ENCODE measurements at places on chromosomes 4 and X.

GRCh38 chr4:186405957-186406356 lies 140.0 kb downstream of the F11 start:
- DNase-seq = no peak

GRCh38 chrX:104428231-104428630 lies 137.8 kb upstream of the IL1RAPL2 start:
- no peak for DNase-seq

GRCh38 chr4:167826281-167826680 lies 266.1 kb upstream of the ANXA10 start:
- DNase-seq = no peak

DNA sequence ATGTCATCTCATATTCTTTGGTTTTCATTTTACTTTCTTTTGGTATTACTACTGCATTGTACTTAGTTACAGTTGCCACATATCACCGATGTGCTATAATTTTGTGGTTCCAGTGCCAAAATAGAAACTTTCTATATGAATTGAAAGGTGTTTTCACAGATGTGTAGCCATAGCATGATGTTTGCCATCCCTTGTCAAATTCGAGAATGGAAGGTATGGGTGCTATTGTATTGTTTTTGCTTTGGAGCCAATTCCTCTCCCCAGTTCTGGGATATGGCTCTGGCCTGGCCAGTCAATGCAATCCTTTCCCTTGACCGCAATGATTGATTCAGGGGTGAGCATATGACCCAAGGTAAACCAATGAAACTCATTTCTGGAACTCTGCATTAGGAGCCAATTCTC lies 86.2 kb upstream of the RPS6KA3 start:
- no peak for DNase-seq

GRCh38 chrX:15471028-15471427 lies 22.1 kb downstream of the PIR start:
- DNase-seq = no peak

All from NCI-H1417 treated with DMSO at 0.1 percent for 48 hours (cell line).